Right atrium auricular region (tissue), 2 donors: ENCODE measurements at places on chromosomes 11 and 22. TPM values are rescaled to one million over a fixed set of nuclear protein-coding genes. Genes with fewer than 3 reads are reported as not detected.

DNA sequence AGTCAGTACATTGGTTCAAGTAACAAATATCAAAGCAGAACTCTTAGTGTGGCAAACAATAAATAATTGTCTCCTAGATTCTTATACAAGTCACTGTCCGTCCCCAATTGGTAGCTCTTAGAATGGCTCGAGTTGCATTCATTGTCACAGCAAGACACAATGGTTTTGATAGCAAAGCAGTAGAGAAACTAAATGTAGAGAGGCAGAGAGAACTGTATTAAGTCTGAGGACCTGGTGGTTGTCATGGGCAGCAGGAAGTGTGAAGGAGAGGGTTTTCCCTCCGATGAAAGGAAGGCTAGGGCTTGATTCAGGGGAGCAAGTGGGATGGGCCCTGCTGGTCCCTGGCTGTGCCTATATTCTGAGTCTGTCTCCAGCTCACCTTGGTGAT lies 36.6 kb downstream of the RCOR2 start:
- no peak for DNase-seq

The CSNK2A3 gene
- 0.75 TPM for total RNA-seq

The SCUBE2 gene
- total RNA-seq: 1.6 TPM

DNA sequence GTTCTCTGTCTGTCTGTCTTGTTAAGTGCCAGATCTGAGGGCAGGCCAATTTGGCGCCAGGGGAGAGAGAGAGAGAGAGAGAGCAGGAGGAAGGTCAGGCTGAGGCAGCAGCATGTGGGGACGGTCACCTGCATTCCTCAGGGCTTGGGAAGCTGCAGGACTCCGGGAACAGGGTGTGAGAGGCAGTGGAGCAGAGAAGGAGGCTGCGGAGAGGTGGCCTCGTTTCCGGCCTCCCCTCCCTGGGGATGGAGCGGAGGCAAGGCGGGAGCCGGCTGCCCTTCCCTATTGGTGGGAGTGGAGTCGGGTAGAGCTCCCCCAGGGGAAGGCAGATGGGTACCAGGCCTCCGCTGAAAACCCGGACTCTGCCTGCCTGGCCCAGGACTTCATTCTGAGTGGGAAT lies 9.7 kb downstream of the CLMP start:
- DNase-seq: no peak

DNA sequence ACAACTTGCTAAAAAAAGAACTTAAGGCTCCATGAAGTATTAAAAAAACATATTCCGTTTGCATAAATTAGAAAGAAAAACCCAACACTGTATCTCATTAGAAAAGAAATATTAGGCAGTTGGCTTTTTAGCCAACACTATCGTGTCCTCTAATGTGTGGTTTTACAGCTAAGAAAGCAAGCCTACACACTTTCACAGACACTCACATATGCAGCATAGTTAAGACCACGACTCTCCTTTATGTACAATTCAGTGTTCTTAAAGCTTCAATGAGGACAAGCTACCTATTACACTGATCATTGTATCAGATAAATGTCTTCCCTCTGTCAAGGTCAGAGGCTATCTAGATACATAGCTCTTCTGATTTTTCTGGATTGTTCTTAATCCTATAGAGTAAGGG lies 80.1 kb downstream of the PICALM start:
- no peak for DNase-seq

- DNase-seq: no peak
Observed at GRCh38 chr11:76310832-76311595, 69.9 kb downstream of the THAP12 start.

GRCh38 chr11:86576946-86577624 lies 95.3 kb downstream of the ME3 start:
- no peak for DNase-seq
